ENCODE measurements at places on chromosomes 2 and 18.

GRCh38 chr18:57583297-57583835, 3.1 kb downstream of the FECH start:
- DNase-seq = no peak

DNA sequence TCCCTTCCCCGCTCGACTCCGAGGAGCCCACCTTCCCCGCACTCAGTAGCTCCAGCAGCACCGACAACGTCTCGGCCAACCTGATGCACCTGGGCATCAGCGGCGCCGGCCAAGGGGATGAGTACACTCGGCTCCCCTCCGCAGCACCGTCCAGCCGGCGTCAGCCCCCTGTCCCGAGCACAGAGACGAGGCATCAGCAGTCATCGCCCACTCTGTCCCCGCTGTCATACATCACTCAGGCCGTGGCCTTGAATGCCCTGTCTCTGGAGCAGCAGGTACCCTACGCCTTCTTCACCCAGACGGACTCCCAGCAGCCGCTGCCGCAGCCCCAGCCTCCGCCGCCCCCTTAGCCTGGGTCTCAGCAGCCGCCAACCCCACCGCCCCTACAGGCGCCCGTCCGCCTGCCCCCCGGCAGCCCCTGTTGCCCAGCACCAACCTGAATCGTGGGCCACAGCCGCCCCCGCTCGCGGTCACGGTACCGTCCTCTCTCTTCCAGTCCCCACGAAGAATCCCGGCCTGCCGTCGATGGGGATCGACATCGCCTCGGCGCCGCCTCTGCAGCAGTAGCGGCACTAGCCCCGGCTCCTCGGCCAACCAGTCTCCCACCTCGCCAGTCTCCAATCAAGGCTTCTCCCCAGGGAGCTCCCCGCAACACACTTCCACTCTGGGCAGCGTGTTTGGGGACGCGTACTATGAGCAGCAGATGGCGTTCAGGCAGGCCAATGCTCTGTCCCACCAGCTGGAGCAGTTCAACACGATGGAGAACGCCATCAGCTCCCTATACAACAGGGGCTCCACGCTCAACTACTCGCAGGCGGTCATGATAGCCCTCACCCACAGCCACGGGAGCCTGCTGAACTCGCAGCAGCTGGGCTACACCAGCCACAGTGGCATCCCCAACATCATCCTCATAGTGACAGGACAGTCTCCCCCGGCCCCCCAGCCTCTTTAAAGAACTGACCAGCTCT, 1195.9 kb upstream of the CHAC2 start:
- no peak for DNase-seq

DNA sequence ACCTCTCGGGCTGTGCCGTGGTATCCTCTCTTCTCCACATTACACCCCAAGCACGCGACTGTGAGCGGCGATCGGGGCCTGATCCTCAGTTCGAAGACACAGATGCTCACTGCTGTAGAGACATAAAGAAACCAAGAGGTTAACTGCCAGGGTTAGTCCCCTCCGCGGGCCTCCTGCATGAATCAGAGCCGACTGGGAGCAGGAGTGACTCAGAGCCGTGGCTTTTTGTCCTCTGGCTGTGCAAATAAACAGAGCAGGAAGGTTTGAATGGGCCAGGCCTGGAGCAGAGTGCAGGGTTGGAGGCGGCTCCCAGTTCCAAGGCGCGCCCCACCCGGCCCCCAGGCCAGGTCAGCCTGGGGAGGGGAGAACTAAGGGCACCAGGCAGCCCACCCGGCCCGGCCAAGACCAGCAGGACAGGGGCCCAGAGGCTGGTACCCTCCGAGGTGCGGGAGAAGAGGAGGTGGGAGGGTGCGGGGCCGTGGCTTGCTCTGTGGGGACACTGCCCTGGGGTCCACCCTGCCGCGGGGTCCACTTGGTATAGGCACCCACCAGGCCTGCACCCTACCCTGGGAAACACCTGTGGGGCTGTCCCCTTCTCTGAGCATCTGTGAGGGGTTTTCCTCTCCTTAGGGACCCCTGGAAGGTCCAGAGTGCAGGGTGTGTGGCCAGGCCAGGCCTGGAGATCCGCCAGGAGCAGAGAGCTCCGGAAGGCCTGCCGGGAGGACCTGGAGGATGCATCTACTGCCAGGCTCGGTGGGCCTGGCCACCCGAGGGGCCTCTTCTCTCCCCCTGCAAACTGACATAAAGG, 16.5 kb downstream of the TWIST2 start:
- no peak for DNase-seq

DNA sequence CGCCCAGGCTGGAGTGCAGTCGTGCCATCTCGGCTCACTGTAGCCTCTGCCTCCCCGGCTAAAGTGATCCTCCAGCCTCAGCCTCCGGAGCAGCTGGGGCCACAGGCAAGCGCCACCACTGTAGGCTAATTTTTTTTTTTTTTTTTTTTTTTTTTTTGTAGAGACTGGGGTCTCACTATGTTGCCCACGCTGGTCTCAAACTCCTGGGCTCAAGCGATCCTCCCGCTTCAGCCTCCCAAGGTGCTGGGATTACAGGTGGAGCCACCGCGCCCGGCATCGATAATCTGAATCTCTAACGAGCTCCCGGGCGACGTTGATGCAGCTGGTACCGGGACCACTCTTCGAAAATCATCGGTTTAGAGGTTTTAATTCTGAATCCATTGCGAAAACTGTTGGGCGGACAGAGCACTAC, 520 bp upstream of the CYP20A1 start:
- no peak for DNase-seq

DNA sequence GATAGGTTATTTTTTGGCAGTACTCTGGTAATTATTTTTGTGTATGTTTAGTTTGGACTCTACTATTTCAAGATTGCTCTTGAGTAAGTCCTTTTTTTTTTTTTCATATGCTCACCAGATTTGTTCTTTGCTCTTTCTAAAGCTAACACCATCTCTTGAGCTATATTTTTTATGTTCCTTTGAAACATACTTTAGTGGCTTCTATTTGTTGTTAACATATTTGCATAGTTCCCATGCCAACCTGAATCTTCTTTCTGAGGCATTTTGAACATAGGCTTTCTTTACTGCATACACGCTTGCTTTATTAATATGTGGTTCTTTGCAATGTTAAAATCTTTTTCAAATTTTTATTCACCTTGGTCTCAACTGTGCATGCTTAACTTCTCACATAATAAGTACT, 1644.9 kb downstream of the SUCLG1 start:
- no peak for DNase-seq

DNA sequence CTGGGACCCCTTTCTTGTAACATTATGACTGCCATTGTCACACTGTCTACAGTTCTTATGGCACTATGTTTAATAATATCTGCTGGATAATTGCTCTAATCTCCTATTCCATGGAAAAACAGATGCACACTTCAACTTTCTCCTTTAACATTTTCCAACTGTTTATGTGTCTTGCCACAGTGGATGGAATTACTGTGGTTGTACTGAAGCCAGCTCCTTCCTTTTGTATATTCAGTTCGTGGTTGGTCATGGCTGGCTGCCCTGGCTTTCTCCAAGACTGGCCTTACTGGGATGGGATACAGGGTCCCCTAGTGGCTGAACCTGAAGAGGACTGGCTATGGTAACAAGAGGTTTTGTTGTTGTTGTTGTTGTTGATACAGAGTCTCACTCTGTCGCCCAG, 113.9 kb downstream of the SS18 start:
- no peak for DNase-seq

GRCh38 chr2:132651115-132652045, 18.6 kb downstream of the LYPD1 start:
- DNase-seq = no peak

DNA sequence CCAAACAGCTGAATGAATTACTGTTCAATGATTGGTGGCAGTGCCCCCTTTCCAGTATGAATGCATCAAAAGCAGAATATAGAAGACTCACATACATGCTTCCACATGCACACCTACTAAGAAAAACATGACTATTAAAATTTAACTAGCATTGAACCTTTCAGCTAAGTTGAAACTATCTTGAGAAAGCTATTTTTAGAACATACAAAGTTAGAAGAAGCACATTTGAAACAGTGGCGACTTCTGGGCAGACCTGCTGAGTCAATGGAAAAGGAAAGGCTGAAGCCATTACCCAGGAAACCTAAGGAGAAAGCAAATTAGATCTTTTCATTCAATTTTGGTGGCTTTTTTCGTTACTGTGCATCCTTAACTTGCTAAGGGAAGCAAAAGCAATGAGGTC, 55.9 kb downstream of the PLA2R1 start:
- no peak for DNase-seq

DNA sequence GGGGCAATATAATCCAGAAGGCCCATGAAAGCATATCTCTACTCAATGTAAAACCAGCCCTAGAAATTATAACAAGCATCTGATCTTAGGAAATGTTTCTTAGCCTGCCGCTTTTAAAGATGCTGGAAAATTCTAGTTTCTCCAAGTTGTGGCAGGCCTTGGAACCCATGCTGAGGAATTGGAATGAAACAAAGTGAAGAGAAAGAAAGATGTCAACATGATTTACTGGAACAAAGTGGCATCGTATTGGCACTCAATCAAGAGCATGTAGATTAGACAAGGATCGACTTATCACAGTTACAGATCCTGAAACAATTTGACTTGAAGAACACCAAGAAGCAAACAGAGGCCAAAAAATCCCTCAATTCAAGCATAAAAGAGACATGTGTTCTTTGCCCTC, 28.7 kb downstream of the CNTNAP5 start:
- DNase-seq = no peak

GRCh38 chr2:230823264-230823964, 41.3 kb upstream of the ITM2C start:
- DNase-seq = no peak

- no peak for DNase-seq
These were observed 6.5 kb downstream of the MAP4K4 start for GRCh38 chr2:101704046-101704466.

DNA sequence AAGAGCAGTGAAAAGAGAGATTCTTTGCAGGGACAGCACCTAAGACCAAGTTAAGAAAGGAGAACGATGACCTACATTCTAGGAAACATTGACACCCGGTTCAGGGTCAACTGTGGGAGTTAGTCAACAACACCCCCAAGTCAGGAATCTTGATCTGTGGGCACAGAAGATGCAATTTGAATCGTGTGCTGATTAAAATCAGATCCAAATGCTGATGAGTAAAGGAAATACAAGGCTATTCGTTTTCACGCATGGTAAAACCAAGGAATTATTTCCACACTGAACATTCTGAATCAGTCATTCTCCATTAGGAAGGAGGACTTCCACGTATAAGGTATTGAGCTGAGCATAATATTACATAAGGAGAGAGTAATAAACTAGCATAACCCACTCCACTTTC, 124.2 kb downstream of the COPS8 start:
- DNase-seq = no peak

- no peak for DNase-seq
These were observed 119.9 kb downstream of the CTIF start for GRCh38 chr18:48658721-48659120.

GRCh38 chr2:9663008-9663879, 32.4 kb upstream of the YWHAQ start:
- no peak for DNase-seq

DNA sequence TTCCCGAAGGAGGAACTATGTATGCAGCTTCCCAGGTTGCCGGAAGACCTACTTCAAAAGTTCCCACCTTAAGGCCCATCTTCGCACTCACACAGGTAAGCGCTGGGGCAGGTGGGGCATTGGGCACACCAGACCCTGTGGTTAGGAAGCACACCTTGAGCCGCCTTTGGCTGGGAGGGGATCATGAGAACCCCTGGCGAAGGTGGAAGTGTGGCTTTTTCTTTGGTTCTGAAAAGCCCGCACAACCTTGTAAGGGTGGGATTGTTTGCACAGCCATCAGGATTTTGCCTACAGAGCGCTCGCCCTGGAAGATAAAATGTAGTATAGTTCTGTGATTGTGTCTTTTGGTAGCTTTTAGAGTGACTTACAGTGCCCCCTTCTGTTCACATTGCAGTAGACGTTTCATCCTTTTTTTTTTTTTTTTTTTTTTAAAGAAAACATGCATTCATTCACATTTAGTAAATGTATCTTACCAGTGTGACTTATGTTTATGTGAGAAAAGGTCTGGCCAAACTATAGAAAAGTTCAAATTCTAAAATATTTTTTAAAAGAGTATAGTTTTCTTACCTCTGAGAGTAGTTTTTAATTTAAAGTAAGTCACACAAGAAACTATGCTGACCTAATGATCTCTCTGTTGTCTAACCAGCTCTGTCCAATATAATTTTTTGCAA, 5.3 kb downstream of the KLF11 start:
- no peak for DNase-seq

DNA sequence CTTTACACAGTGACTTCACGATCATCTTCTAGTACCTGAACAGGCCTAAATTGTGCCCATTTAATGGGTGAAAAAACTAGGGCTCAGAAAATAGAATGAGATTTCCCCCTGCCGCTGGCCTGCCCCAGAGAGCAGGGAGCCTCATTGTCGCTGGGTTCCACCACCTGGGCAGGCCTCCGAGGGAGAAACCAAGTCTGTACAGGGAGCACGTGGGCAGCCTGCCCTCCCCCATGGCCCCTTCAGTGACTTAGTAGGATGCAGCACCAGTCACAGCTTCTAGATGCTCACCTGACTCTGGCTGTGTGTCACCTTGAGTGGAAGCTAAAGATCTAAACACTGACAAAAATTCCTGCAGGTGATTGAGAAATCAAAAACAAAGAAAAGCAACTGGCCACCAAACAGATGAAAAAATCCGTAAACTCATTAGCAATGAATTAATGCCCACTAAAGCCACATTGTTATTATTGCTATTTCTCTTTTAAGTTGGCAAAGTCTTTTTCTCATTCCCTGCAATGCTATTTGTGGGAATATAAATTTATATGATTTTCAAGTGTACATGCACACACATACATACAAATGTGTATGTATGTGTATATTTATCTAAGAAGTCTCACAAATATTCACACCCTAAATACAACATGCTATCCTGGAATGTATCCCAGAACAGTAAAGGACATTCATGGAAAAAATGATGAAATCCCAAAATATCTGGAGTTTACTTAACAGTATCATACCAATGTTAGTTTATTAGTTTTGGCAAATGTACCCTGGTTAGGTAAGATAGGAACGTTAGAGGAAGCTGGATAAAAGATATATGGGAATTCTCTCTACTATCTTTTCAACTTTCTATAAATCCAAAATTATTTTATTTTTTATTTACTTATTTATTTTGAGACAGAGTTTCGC, 18.7 kb upstream of the ASPRV1 start:
- DNase-seq = no peak

DNA sequence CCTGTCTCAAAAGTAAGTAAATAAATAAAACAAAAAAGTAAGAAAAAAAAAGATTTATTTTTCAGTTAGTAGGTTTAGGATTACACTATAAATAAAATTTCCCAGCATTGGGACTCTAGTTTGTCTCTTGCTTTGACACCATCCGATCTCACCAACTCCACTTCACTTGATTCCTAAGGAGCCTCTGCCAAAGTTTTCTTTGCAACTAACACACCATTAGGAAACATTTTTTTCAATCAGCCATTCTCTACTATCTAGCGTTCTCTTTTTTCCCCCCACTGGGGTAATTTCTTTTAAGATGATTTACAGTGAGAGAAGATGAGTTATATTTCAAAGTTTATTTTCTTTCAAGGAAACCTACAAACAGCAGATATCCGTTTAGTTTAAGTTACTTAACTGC, 10.6 kb upstream of the NEMP2 start:
- no peak for DNase-seq

GRCh38 chr2:84115173-84115857, 343.8 kb downstream of the SUCLG1 start:
- no peak for DNase-seq

- DNase-seq = no peak
These were observed 115.2 kb downstream of the SPHKAP start for GRCh38 chr2:228066126-228066798.

Data from stimulated activated CD8-positive, alpha-beta memory T cell treated with anti-CD3 and anti-CD28 coated beads, Interleukin-4, amount 100 ng/mL, for 4 hours (primary cell).